ENCODE measurements at places on chromosomes 12 and 14.

- DNase-seq, result no peak
These were observed 253.0 kb downstream of the KTN1 start for GRCh38 chr14:55832974-55833373.

GRCh38 chr12:100077367-100077766 lies 65.3 kb downstream of the BLTP3B start:
- DNase-seq, result no peak

DNA sequence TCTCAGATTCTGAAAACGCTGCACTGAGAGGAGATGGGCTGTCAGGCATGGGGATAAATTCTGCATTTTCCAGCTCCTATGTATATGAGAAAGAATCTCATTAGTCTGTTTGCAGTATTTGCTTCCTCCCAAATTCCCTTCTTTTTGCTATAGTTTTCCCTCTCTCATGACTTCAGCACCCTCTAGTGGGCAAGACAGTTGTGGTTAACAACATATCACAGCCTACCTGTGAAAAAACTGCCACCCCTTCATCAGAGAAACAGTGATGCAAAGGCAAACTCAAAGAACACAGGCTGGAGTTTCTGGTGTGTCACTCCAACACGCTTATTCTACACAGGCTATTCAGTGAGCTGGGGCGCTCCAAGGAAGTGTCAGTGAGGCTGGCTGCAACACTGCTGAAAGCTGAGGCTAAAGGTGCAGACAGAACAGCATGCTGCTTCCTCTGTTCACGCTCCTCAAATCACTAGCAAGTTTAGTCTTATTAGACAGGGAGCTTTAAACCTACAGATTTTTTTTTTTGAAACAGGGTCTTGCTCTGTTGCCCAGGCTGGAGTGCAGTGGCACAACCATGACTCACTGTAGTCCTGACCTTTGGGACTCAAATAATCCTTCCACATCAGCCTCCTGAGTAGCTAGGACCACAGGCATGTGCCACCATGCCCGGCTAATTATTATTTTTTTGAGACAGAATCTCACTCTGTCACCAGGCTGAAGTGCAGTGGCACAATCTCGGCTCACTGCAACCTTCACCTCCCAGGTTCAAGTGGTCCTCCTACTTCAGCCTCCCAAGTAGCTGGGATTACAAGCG lies 19.3 kb downstream of the ZC2HC1C start:
- no peak for DNase-seq

GRCh38 chr12:78721906-78722305 lies 142.7 kb upstream of the SYT1 start:
- DNase-seq, result no peak

- DNase-seq, result no peak
These were observed 11.4 kb downstream of the NOPCHAP1 start for GRCh38 chr12:104997541-104997940.

DNA sequence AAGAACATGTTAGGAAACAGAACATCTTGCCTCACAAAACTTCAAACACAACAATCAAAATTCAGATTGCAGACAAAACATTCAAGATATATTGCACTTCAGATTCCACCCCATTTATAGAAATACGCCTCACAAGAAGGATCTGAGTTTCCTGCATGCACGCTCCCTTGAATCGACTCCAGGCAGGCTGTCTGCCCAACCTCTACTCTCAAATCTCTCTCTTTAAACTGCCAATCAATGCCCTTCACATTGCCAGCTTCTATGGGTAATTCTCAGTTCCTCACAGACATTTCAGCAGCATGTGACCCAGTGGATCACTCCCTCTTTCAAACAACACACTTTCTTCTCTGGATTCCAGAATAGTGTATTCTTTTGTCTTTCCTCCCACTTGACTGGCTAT lies 184.1 kb downstream of the PRKD1 start:
- no peak for DNase-seq

- no peak for DNase-seq
These were observed 17.4 kb downstream of the IGF1 start for GRCh38 chr12:102462795-102463465.

- peak; percentile 99 for DNase-seq
These were observed 167.4 kb upstream of the HMGA2 start for GRCh38 chr12:65656891-65657351.

- DNase-seq, result no peak
These were observed 195.6 kb upstream of the PWP1 start for GRCh38 chr12:107490010-107490409.

DNA sequence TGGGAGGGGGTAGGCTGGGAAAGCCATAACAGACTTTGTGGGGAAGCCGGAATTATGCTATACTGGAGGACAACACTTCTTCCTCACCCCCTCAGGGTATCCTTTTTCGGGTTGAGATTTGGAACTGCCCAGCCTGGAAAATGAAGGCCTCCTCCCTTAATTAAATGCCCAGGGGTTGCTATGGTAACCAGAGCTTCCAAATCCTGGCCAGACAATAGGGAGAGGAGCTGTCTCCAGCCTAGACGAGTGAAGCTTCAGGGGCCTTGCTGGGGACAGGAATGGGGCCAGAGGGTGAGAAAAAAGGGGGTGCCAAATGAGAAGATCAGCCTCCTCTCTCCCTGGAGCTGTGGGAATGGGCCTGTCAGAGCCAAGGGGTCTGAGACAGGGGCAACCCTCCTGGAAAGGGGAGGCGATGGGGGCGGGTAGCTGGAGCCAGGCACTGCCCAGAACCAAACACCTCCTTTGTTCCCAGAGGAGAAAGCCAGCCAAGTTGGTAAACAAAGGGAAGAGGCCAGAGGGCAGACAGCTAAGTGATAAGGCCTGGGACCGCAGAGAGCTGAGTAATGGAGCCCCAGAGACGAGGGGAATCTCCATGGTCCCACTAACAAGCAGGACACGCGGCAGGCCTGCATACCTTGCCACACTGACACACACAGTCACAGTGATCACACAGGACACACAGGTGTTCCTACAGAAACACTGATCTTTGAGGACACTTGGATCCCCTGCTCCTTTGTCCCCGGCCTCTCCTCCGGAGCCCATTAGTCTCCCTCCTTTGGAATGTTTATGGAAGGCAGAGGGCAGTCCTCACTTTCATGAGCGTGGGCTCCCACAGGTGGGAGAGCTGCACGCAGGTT lies 17.9 kb upstream of the RND1 start:
- DNase-seq, result no peak

- no peak for DNase-seq
These were observed 1.8 kb upstream of the SPPL3 start for GRCh38 chr12:120905856-120906384.

GRCh38 chr12:132600048-132601032 lies 10.0 kb downstream of the LRCOL1 start:
- DNase-seq, result no peak

- no peak for DNase-seq
These were observed at the start of gene EDDM3A for GRCh38 chr14:20745571-20746358. TSS of gene EDDM3A (plus strand) at chr14:20745887. CDS start at chr14:20747581, 1,694 bp downstream.

GRCh38 chr14:70291396-70291795 lies 68.1 kb downstream of the COX16 start:
- no peak for DNase-seq

- no peak for DNase-seq
These were observed 76.9 kb upstream of the ATF1 start for GRCh38 chr12:50686976-50687375.
